Large intestine (tissue), 12 donors: ENCODE measurements at places on chromosomes 13 and 19. TPM values are rescaled to one million over a fixed set of nuclear protein-coding genes. Genes with fewer than 3 reads are reported as not detected.
A peak's percentile ranks its signal among the peaks of the same experiment; 100 is the strongest.

The MOB3A gene
- polyA plus RNA-seq = 20.8 TPM

The ZNF611 gene
- polyA plus RNA-seq = 13.4 TPM

DNA sequence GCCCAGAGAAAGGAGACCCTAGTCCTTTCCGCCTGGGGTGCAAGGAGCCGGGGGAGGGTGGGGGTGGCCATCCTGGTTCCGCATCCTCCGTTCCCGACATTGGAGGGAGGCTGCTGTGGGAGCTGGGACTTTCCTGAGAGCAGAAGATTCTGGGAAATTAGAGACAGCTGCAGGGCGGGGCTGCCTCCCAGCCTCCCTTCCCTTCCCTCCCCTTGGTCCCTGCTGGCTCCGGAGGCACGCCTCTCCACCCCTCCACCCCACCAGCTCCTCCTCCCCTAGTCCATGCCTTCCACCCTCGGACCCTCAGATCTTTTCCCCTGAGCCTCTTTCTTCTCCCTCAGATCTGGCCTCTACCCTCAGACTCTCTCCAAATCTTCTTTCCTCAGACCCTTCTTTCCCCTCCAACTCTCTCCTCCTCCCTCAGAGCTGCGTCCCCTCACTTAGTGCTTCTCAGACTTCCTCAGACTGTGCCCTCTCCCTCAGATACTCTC lies 3.1 kb upstream of the BCL3 start:
- peak; percentile 82 for DNase-seq

DNA sequence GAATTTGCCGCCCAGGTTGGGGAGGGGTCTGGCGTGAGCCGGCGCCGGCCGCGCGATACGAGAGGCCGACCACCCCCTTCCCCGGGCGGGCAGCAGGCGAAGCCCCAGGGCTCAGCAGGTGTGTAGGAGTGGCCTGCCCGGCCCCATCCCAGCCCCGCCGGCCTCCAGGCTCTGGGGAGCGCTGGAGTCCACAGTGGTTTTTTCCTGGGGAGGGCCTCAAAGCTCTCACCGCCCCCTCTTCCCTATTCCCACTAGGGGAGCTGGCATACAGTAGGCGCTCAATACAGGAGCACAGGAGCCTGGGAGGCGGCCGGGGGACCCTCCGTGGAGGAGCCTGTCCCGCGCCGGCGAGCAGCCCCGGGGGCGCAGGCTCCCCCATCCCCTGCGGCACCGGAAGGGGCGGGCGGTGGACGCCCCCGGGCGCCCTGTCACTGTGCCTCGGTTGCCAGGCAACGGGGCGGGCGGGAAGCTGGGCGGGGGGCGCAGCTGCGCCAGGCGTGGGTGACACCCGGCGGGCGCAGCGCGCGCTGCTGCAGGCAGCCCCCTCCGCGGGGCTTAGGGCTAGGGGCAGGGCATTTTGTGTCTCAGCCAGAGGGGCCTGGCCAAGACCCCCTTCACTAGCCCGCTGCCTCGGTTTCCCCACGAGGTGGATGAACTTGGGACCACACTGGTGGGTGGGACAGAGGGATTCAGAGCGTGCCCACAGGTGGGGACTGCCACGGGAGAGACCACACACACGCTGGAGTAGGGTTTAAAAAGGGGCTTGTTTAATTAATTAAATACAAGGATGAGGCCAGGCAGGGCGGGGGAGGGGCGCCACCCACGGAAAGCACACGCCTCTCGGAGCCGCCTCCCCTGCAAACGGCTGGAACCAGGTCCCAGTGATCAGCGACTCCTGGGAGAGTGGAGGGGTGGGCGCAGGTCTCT lies 3.6 kb upstream of the REXO1 start:
- DNase-seq = no peak

- no peak for DNase-seq
These were observed 32.2 kb downstream of the LACC1 start for GRCh38 chr13:43911871-43912270.

GRCh38 chr13:98782654-98783053 lies 30.2 kb upstream of the SLC15A1 start:
- DNase-seq = no peak

GRCh38 chr19:4171676-4172075 lies 10.7 kb downstream of the SIRT6 start:
- DNase-seq = no peak

DNA sequence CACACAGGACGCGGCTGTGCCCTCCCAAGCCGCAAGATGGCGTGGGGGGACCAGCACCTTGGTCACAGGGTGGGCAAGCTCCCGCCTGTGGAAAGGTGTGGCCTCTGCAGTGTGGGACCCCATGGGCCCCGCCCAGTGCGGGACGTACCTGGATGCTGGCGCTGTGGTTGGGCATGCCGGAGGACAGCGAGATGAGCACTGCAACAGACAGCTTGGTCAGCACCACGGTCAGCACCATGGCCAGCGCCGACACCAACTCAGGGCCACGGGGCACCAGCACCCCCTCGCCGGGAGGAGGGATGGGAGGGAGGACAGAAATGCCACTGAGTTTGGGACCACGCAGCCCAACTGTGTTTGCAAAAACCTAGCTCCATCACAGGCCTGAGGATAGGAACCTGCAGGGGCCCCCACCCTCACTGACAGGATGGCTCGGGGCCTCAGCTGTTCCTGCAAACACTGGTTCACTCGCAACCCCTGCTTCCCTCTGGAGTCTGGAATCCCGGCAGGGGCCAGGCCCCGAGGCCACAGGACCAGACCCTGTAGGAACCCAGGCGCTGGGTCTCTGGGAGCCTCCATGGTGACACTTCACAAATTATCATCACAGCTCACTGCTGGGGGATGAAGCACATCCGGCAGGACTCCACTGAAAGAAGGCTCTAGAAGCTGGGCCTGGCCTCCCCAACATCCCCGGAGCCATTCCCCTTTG lies 27.1 kb downstream of the IZUMO4 start:
- no peak for DNase-seq

DNA sequence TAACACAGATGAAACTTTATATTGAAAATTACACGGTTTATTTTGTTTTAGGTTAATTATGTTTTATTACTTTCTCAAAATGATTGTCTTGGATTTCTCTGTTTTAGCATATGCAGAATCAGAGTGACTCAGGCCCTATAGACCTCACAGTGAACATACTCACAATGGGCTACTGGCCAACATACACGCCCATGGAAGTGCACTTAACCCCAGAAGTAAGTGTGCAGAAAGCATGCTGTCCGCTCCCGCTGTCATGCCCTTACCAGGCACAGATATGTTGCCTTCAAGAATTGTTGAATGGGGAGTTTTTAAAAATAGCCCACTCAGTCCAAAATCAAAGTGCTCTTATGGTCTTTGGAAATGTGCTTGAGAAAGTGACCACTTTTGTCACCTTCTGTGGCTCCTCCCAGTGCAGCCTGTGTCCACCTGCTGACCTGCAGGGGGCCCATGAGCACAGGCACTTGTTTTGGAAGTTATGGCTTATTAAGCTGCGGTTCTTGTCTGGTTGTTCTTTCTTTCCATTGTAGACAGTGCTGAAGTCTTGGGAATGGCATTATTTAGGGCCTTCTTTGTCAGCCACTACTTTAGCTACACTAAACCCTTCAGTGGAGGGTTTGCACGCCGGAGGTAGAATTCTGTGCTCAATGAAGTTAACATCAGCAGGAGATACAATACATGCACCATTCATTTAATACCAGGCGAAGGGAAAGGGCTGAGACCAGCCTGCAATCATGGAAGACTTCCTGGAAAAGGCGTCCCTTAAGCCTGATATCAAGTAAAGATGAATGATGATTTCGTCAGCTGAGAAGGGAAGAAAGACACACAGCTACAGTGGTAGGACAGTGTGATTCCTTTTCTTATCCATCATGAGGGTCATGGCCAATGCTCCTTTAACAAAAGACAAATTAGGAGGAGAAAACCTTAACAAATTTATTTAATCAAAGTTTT lies 36.7 kb downstream of the CUL4A start:
- DNase-seq = no peak

GRCh38 chr13:83190020-83190419 lies 692.3 kb downstream of the SLITRK1 start:
- DNase-seq = no peak

DNA sequence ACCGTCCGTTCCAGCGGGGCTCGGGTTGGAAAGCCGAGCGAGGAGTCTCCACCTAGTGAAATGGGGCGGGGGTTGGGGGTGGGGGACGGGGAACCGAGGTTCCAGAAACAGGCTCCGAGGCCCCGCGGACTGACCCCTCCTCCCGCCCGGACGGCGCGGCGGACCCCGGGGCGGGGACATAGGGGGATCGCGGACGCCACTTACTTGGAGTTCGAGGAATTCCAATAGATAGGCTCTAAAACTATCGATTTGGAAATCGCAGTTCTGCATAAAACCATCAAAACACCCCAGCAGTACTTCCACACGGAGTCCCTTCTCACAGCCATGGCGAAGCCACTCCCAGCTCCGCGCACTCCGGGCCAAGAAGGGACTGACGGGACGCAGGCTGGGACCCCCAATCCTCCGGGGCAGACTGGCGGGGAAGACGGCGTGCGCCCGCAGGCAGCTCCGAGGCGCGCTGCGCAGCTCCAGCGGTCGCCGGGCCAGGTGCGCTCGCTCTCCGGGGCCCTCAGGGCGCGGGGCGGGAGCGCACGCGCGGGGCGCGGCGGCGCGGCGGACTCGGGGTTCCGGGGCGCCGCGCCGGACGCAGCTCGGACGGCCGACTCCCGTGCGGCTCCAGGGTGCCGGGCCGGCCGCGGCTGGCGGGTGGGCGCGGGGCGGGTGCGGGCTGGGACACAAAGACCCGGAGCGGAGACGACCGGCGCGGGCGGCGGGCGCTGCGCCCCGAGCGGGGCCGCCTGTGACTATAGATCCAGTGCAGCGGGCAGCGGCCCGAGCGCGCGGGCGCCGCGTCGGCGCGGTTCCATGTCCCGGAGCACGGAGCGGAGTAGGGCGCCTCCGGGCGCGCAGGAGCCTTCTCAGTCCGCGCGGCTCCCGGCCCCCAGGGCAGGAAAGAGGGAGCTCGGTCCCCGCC lies 567 bp downstream of the EFNB2 start:
- DNase-seq = peak; percentile 68

The RASAL3 gene
- 2.8 TPM for polyA plus RNA-seq

The UBE2M gene
- polyA plus RNA-seq = 56.0 TPM

- DNase-seq = no peak
These were observed 59.2 kb upstream of the OLFM4 start for GRCh38 chr13:52969373-52969772.

The TUBA3C gene
- polyA plus RNA-seq = not detected

DNA sequence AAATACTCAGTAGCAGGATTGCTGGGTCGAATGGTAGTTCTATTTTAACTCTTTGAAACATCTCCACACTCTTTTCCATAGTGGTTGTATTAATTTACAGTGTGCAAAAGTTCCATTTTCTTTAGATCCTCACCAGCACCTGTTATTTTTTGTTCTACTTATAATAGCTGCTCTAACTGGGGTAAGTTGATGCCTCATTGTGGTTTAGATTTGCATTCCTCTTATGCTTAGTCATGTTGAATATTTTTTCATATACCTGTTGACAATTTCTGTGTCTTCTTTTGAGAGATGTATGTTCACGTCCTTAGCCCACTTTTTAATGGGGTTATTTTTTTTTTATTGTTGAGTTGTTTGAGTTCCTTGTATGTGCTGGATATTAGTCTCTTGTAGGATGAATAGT lies 144.6 kb downstream of the NBEA start:
- DNase-seq = no peak

The PSG7 gene
- not detected for polyA plus RNA-seq

- DNase-seq = no peak
These were observed 24.5 kb upstream of the CXCL17 start for GRCh38 chr19:42467183-42467760.

- no peak for DNase-seq
These were observed 4.4 kb upstream of the MTMR6 start for GRCh38 chr13:25291691-25292090.

DNA sequence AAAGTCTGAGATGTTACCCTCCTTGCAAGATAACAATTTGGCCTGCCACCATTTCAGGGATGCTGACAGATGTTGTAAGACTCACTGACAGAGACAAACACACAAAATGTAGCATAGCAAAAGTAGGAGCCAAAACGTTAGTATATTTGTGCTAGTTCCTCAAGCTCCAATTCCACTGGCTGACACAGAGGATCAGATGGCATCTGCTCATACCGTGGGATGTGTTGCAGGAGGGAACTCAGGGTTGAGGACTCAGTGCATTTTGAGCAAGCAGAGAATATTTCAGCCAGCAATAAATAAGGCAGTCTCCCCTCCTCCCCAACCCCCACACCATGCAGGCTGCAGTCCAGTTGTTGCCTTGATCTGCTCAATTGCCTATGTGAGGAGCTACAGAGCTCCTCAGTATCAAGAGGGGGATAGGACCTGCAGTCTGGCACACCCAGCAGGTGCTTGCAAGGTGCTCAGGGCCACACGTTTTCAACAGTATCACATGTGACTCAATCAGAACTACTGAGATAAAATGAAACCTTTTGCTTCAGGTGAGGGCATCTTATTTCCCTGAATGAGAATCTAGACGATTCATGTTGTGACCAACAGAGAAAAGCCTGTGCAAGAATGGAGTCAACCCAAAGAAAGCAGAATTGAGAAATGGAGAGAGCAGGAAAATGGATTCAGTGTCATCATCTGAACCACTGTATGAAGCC lies 23.6 kb upstream of the LRCH1 start:
- no peak for DNase-seq

The KCNK6 gene
- 4.7 TPM for polyA plus RNA-seq

The CERS1 gene
- 3.1 TPM for polyA plus RNA-seq

DNA sequence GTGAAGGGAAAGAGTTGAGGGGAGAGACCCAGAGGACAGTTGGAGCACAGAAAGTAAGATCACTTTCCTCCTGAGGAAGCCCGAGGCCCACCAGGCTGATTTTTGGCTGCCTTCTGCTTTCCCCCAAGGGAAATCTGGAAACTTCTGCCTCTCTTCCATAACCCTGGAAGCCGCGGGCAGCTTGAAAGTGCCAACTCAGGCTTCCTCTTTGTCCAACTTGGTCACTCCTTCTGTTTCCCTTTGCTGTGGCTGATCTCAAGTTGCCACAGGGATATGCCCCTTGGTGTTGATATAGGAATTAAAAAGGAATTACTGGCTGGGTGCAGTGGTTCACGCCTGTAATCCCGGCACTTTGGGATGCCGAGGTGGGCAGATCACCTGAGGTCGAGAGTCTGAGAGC lies 5.7 kb upstream of the CD70 start:
- DNase-seq = no peak

DNA sequence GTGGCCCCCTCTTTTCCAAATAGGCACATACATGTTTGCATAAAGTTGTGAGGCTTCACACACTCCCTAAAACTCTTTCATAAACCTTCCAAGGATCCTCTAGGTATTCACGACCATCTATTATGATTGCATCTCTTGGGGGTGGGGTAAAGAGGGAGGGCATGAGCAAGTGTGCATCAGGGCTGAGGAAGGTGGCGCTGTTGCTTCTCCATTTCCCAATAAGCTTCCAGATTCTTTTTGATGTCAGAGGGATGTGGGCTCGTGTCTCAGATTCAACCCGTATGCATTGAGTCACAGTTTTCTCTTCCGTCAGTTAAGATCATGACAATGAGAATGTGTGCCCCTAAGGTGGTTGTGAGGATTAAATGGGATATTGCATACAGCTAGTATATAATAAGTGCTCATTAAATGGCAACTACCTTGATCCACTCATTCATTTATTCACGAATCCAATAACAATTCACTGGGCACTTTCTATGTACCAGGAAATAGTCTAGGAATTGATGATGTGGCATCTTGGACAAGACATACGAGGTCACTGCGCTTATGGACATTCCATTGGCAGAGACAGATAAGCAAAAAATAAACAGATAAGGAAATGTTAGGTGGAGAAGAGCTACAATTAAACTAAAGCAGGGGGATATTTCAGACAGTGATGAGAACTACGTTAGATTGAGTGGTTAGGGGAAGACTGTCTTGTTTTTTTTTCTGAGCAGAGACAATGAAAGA lies 10.3 kb downstream of the CYP2B6 start:
- DNase-seq = no peak

- peak; percentile 23 for DNase-seq
These were observed 122.4 kb upstream of the FREM2 start for GRCh38 chr13:38564256-38565150.

The IRGC gene
- 0.03 TPM for polyA plus RNA-seq

The ADAT3 gene
- 5.1 TPM for polyA plus RNA-seq
